ENCODE measurements at places on chromosomes 2 and 18.

DNA sequence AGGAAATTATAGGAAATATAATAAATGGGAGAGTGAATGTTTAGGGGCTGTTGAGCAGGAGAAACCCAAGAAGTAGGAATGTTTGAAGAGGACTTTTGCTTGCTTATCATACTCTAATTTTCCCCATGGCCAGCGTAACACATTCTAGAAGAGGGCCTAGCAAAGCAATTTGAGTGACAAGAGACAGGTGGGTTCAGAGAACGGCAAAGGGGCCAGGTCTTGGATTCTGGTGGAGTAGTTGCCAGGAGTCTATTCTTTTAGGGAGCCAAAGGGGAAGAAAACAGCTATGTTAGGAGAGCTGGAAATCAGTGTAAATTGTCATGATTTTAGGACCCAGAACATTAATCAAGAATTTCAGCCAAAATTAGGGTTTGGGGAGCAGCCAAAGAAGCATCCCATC is 96.5 kb downstream of the COL5A2 start:
- no peak for DNase-seq

DNA sequence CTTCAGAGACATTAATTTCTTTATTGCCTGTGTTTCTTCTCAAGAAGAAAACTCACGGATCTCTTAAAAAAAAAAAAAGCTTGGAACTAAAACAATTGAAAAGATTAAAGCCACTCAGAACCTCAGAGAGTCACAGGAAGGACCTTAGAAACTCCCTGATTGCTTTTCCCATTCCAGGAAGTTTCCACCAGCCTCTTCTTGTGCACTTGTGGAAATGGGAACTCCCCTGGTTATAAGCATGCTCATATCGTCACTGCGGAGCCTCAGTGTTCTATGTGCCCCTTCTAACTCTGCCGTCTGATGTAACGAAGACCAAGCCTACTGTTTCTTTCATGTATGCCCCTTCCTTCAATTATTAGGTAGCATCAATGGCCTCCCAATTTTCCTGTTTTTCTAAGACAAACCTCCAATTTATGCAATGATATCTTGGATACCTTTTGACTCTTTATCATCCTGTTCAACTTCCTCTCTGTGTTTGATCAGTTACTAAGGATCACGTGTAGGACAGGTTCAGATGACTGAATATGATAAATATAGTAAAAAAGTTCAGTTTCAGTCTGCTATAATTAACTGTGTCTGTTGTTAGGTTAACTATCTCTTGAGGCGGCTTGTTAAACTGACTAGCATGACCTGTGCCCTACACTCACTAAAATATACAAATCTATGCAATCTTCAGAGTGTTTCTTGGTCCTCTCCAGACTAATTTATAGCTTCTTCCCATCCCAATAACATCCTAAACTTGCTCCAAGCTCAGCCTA is 593.7 kb upstream of the CHAC2 start:
- DNase-seq, result no peak

DNA sequence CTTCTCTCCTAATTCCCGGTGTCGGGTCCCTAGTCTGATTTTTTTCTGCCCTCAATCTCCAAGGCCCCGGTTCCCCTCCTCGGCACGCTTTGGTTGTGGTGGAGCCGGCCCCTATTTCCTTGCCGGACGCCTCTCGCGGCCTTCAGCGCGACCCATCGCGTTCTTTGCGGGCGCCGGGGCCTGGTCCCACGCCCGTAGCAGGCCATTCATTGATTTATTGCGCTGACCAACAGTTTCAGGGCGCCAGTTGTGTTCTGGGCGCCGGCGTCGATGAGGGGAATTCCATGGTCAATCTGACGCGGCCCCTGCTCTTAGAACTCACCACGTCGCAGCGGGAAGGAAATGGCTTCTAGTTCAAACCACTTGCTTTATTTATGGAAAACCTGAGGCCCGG is 396 bp downstream of the CNOT9 start:
- DNase-seq, result peak; percentile 89

DNA sequence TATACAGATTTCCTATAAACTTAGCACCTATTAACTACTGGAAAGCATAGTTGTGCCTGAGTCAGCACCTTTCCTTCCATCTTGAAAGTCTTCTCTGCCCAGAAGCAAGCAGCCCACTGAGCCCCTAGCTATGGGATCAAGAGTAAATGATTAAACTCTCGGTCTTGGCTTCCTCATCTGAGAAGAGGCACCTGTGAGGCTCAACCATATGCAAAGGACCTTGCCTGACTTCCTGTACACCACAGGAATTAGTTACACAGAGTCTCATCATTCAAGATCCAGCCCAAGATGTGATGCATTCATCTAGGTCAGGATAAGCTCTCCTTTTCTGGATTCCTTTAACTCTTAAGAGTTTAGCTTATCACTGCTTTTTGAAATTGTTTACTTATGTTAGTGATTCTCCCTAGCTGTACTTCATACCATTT is 96.0 kb downstream of the CDH2 start:
- no peak for DNase-seq

- no peak for DNase-seq
Observed at GRCh38 chr2:567865-568638, 109.2 kb downstream of the TMEM18 start.

DNA sequence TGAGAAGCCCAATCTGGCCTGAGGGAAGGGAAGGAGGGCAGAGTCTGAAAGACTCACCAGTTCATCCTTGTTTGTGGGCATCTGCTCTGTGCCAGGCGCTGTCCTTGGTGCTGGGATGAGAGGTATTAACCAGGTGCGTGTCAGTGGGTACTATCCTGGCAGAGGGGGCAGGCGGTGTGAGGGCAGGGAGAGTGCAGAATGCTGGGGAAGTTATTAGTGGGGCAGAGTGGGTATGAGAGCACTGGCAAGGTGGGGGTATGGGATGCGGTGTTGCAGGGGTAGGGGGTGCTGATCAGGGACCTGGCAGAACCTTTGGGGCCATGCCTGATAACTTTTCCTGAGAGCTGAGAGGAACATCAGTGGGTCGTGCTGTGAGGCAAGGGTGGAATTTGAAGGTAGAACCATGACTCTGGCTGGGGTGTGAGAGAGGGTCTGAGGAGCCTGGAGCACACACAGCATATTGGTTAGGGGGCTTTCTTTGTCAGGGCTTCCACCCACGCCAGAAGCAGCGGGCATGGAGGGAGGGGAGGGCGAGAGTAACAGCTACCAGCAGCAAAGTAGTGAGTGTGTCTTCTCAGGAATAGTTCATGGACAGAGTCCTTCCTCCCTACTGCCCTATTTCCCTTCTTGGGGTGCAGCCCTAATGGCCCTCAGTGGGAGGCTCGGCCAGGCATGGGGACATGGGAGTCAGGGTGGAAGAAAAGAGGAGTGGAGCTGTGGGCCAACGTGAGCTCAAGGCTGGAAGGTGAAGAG is 290.7 kb downstream of the CYP26B1 start:
- peak; percentile 13 for DNase-seq

GRCh38 chr2:128745946-128746345 is 427.3 kb upstream of the HS6ST1 start:
- no peak for DNase-seq

GRCh38 chr2:203669820-203670219 is 36.6 kb upstream of the CD28 start:
- no peak for DNase-seq

GRCh38 chr2:157479081-157480027 is 35.5 kb upstream of the CYTIP start:
- no peak for DNase-seq

- no peak for DNase-seq
Observed at GRCh38 chr2:238587776-238588660, 161.3 kb downstream of the ASB1 start.

- peak; percentile 88 for DNase-seq
Observed at GRCh38 chr2:47269316-47270232, 114.5 kb upstream of the STPG4 start.

GRCh38 chr2:235394278-235394828 is 99.5 kb upstream of the AGAP1 start:
- no peak for DNase-seq

GRCh38 chr18:3409811-3410210 is 40.2 kb upstream of the TGIF1 start:
- no peak for DNase-seq

DNA sequence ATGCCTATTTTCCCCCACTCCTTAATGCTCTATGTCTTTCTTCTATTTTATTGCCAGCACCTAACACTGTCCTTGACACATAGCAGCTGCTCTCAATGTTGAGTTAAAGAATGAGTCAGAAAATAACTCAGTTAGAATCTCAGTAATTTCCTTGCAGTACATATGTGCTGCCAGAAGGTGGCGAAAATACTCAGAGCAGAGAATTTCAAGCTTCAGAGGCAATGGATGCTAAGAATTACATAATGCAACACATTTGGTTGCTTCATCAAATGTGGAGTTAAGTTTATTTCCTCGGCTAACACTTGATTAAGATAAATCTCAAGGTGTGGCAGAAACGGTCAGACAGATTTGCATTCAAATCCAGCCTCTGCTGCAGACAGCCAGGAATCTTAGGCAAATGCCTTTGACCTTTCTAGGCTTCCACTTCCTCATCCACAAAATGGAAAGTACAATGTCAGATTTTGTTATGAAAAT is 105.6 kb downstream of the VSNL1 start:
- DNase-seq, result peak; percentile 77

All from endothelial cell of umbilical vein (primary cell).